ENCODE measurements at places on chromosomes 1 and 21.

DNA sequence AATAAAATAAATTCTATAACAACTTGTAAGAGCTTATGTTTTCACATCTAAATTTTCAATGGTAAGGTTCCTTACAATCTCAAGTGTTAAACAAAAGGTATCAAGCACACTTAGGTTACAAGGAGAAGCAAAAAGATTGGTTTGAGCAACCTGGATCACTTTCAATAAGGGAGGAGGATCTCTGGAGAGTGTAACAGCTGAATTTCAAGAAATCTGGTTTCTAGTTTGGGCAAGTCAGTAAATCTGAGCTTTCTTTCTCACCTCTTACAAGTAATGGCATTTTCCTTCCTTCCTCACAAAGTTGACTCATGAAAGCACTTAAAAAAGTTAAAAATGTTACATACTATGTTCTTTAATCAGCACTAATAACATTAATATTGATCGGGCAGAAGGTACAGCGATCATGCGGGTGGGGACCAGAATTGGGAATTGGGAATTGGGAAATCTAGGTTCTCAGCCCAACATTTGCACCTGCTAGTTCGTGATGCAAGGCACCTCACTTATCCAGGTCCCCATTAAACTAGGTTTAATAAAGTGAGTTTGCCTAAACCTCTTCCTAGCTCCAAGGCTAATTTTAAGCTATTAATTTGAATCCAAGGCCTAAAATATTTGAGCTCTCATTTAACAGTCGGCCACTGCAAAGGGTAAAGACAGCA is 3.1 kb downstream of the NUCKS1 start:
- DNase-seq: no peak

DNA sequence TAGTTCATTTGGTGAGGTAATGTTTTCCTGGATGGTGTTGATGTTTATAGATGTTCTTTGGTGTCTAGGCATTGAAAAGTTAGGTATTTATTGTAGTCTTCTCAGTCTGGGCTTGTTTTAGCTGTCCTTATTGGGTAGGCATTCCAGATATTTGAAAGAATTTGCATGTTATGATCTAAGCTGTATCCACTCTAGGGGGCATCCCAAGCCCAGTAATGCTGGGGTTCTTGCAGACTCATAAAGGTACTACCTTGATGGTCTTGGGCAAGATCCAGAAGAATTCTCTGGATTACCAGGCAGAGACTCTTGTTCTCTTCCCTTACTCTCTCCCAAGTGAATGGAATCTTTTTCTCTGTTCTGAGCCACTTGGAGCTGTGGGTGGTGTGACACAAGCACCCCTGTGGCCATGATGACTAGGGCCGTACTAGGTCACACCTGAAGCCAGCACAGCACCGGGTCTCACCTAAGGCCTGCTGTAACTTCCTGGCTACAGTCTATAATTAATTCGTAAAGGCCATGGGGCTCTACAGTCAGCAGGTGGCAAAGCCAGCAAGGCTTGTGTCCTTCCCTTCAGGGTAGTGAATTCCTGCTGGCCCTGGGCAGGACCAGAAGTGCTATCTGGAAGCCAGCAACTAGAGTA is 74.8 kb upstream of the PDE4B start:
- no peak for DNase-seq

GRCh38 chr1:234871710-234872271 is 256.8 kb downstream of the TOMM20 start:
- no peak for DNase-seq

- peak; percentile 33 for DNase-seq
Observed at GRCh38 chr1:99004254-99004860, 304 bp downstream of the PLPPR5 start.

- no peak for DNase-seq
Observed at GRCh38 chr1:198595765-198596164, 43.1 kb upstream of the PTPRC start.

DNA sequence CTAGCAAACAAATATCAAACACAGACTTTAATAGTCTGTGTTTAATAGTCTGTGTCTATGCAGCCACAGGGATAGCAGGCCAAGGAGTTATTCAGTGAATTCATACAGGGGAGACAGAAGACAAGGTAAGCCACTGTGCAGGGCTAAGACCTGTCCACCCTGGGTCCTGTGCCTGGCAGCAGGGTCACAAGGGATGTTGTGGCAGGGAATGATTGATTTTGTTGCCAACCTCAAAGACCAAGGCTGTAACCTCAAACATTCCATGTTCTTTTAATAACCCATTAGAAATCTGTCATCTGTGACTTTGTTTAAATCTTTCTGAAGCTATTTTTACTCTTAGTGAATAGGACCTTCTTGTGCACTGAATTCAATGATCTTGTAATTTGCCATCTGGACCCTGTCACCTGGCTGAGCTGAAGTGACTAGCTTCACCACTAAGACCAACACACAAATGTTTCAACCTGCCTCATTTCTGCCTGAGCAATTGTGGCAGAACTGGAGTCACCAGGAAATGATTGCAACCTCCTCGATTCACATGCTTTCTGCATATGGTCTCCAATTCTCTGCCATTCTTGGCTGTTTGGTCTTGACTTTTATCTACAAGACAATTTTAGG is 154.2 kb downstream of the ASTN1 start:
- DNase-seq: no peak

DNA sequence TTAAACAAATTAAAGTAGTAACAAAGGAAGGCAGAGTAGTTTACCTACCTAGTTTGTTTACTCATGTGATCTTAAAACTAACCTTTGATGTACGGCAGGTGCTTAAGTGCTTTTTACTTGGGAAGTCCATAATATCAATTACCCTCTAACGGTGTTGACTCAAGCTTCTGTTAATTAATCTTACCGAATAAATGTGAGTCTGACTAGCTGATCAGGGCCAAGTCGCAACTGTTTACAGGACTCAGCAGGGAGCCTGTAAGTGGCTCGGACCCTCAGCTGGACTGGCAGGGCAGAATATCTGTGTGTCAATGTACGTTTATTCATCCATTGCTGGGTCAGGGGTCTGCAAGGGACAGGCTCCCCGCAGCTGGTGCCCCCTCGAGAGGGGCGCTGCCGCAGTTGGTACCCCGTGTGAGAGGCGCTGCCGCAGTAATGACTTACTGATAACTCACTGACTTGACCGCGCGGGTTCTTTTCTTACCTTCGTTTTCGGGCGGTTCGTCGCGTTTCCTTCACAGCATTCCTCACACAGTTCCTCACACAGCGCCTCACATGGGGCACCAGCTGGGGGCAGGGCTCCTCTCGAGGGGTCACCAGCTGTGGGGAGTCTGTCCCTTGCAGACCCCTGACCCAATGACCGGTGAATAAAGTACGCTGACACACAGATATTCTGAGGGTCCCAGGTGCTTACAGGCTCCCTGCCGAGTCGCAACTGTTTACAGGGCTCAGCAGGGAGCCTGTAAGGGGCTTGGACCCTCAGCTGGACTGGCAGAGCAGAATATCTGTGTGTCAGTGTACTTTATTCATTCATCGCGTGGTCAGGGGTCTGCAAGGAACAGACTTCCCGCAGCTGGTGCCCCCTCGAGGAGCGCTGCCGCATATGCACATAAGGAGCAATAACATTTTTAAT is 3.0 kb downstream of the FMO1 start:
- DNase-seq: no peak

DNA sequence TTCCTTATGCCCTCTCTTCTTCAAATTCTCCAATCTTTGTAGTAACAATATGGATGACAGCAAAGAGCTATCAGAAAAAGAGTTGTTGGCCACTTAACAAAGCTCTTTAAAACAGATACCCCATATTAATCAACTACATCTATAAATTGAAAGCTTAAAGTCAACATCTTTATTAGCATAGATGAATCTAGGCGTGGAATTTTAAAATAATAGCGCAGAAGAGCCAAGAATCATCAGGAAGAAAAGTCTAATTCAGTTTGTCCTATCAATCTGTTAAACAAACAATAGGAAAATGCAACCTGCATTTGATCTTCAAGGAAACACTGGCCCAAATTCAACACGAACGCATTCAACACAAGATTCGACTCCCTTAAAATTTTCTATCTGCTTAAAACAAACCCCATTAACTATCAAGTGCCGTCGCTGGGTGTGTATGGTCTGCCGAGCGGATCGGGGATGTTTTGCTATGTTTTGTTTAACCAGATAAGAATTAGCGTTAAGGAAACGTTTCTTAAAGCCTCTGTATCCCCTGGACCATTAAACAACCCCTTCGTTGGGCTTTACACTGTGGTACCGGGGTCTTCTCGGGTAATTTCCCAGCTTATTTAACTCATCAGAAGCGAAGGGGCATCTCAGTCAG is 1.0 kb downstream of the LYST start:
- DNase-seq: no peak

DNA sequence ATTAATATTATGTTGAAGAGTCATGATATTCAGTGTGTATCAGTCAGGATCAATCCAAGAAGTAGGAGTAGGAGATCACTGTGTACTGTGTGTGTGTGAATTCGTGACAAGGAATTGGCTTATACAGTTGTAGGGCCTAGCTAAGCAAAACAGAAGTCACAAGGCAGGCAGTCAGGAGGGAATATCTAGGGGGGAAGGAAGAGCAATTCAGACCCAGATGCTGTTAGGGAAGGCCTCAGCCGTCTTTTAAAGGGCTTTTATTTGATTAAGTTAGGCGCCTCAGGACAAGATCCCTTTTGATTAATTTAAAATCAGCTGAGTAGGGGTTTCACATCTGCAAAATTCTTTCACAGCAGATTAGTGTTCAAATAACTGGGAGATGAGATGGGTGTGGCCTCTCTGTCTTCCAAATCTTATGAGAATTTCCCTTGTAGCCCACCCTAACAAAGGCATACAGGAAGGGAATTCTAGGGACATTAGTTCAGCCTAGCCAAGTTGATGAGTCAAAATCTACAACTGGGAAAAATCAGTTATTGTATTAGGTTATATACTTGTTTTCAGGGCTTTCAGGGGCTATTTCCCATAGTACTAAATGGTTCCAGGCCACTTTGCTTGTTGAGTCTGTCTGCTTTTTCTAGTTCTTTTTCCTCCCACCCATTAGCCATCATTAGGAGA is 47.4 kb downstream of the ALG6 start:
- no peak for DNase-seq

- no peak for DNase-seq
Observed at GRCh38 chr1:66243548-66244130, 290.3 kb upstream of the SGIP1 start.

DNA sequence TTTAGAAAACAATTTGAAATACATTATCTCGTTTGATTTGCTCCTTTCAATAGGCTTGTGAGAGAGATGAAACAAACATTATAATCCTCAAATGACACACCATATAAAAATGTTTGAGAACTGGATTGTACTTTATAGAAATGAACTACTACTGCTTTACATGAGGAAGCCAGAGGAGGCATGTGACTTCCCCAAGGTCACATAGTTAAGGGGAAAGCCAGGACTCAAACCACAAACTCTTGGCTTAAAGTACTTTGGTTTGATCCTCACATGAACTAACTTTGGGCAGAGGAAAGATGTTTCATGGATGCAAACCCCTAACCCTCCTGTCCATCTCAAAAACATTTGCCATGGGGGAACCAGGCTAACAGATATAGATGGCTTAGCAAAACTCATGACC is 4.7 kb downstream of the ARHGEF11 start:
- DNase-seq: no peak
